ENCODE measurements at places on chromosomes 7 and 10.

DNA sequence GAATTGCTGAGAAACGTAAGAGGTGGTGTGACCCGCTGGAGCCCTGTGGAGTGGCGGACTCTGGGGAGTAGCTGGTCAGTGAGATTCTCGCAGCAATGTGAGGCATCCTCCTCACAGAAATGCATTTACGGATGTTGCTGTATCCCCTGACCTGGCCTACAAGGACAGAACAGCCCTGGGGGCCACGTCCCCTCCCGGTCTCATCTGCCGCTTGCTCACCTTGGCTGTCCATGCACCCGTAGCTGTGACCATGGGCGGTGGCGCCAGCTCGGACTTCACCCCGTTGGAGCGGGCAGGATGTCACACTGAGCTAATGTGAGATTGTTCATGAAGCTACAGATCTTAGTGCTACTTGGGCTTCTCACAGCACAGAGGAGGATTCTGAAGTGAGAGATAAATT lies 193.8 kb downstream of the EBF3 start:
- no peak for ATAC-seq

DNA sequence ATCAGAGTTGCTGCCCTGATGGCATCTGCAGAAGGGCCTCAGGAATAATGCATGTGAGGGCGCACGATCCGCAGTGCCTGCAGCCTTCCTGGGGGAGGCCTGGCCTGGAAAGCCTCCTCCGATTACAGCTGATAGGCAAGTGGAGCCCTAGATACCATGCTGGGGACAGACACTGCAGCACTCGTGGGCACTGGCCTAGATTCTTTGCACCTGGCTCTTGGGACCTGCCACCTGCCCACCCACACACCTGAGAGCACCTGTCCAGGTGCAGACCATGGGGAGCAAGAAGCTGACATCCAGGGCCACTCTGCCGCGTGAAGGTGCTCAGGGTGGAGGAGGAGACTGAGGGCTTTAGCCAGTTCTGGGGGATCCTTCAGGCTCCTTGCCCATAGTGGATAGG lies 14.8 kb downstream of the YKT6 start:
- ATAC-seq = peak; percentile 17

GRCh38 chr7:134828361-134828760 lies 48.9 kb downstream of the CALD1 start:
- ATAC-seq = no peak

- no peak for ATAC-seq
Measured at GRCh38 chr10:116705498-116705897, 36.9 kb downstream of the HSPA12A start.

- no peak for ATAC-seq
Measured at GRCh38 chr7:151126491-151127137, 40.3 kb downstream of the AGAP3 start.

DNA sequence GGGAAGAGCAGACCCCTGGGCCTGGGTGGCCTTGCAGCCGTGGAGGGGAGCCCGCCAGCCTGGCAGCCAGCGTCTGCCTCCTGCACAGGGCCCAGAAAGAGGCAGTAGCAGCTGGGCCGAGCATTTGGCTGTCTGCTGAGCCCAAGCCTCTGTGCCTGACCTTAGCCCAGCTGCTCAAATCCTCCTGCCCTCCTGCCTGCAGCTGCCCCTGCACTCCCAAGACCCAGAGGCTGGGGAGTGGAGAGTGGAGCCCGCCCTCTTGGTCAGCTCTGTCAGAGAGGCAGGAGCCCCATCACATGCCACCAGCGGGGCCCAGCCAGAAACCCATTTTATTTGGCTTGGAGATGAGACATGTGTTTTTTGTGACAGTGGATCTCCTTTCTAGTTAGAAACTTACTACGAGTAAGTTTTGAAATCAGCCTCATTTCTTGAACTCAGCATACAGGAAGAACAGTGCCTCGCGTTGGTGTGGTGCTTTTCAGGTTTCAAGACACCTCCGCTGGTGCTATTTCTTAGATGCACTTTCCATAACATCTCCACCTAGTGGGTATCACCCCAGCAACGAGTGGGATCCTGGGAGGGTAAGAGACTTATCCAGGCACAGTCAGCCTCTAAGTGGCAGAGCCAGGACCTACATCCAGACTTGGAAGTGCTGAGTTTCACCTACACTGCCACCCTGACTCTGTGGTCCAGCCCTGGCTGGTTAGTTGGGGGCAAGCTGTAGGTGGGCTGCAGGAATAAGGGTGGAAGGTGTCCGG lies 477.1 kb downstream of the RPS24 start:
- no peak for ATAC-seq

- ATAC-seq = no peak
Measured at GRCh38 chr10:44993922-44994751, 6.6 kb upstream of the ZNF22 start.

- no peak for ATAC-seq
Measured at GRCh38 chr7:109529712-109530111, 960.0 kb downstream of the DNAJB9 start.

GRCh38 chr10:48398261-48398660 lies 91.8 kb downstream of the MAPK8 start:
- no peak for ATAC-seq

GRCh38 chr10:76456197-76456596 lies 1024.8 kb downstream of the LRMDA start:
- ATAC-seq = no peak

GRCh38 chr7:120402801-120403200 lies 129.8 kb downstream of the KCND2 start:
- no peak for ATAC-seq

- ATAC-seq = no peak
Measured at GRCh38 chr10:123965973-123966895, 74.6 kb upstream of the CPXM2 start.

DNA sequence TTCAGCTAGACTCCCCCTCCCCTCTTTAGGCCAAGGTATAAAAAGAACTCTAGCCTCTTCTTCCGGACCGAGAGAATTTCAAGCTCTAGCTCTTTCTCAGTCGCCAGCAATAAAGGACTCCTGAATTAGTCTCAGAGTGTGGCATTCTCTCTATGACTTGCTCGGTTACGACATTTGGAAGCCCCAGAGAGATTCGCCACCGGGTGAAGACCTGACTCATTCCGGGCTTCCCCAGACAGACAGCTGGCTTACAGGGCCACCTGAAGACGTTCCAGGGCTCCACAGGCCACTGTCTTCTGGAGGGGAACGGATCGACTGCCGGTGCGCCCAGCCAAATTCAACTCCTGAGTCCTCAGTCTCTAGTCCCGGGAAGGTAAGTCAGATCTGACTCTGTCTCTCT lies at the start of gene AKR1B15:
Gene AKR1B15 (plus strand): TSS at position 234 of the 400 bp plus-strand sequence. CDS start 15,510 bp downstream, outside the sequence.
- peak; percentile 68 for ATAC-seq

DNA sequence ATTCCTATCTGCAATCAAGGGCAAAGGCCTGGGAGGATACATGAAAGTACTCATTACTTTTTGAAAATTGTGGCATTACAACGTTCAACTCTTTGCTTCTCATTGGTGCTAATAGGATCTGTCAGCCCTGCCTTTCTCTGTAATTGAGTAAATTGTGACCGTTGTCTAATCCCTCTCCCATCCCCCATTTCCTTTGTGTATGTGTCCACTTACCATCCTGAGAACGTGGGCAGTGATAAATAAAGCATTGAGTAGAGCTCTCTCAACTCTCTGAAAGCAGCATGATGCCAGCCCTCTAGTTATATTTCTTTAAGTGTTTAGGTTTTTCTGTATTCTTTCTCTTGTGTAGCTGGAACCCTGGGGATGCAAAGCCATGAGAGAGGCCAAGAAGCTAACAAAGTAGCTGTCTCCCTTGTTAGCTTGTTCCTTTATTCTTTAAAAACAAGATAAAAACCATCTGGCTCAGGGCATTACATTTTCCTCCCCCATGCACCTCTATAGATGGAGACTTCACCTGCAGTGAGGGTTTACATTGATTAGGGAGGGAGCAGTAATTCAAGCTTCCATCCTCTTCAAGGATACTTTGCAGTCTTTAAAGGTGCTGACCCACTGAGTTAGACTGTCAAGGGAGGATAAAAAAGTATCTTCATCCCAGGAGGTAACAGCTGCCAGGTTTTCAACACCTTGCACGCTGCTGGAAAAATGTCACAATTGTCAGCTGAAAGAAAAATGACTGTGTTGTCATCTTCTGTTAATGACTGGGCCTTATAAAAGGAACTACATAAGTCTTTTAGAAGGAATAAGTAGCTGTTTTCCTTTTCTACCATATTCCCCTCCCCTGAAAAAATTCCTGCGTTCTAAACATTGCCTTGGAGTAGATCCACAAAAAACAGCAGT lies 112.3 kb downstream of the BTRC start:
- no peak for ATAC-seq

GRCh38 chr7:44880317-44881018 lies 4.9 kb downstream of the PURB start:
- ATAC-seq = no peak

- no peak for ATAC-seq
Measured at GRCh38 chr10:5965266-5965665, 12.1 kb downstream of the IL15RA start.

DNA sequence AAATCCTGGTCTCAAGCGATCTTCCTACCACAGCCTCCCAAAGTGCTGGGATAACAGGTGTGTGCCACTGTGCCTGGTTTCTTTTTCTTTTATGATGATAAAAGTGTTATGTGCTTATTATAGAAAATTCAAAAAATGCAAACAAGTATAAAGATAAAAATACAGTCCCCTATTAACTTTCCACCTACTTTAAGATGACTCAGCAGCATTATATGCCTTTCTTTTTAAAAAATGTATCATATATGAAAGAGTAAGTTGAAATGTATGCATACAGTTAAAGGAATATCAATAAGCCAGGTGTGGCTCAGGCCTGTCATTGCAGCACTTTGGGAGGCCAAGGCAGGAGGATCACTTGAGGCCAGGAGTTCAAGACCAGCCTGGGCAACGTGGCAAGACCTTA lies 216.9 kb upstream of the GALNT17 start:
- ATAC-seq = no peak

DNA sequence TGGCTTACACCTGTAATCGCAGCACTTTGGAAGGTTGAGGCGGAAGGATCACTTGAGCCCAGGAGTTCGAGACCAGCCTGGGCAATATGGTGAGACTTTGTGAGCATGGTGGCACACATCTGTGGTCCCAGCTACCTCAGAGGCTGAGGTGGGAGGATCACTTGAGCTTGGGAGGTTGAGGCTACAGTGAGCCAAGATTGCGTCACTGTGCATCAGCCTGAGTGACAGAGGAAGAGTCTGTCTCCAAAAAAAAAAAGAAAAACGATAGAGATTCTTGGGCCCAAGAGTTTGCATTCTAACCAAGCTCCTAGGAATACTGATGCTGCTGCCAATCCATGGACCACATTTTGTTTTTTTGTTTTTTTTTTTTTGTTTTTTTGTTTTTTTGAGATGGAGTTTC lies 12.1 kb downstream of the MYOZ1 start:
- no peak for ATAC-seq

GRCh38 chr7:45118292-45118691 lies 6.8 kb upstream of the TBRG4 start:
- no peak for ATAC-seq

GRCh38 chr7:41559426-41559825 lies 143.5 kb downstream of the INHBA start:
- no peak for ATAC-seq

DNA sequence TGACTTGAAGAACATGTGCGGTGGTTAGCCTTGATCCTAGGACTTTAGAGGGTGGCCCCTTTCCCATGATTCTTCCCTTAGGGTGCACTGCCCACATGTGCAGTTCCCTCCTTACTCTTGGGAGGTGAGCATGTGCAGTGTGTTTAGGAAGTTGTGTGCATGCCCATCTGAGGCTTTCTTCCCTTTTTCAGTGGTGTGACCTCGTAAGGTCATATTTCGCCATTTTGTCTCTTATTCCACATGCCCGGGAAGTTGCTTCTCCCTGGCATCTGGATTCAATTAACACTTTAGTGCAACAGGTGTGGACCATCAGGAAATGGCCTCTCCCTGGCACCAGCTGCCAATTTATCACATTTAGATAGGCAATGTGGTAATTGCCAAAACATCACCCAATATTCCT lies 380.6 kb upstream of the VSTM2A start:
- no peak for ATAC-seq
